Renal cortical epithelial cell (primary cell): ENCODE measurements at places on chromosomes 5 and 9.

- DNase-seq = no peak
Measured at GRCh38 chr9:133492061-133493021, 13.4 kb upstream of the SLC2A6 start.

- no peak for DNase-seq
Measured at GRCh38 chr5:149358294-149358651, 427 bp downstream of the PCYOX1L start.

DNA sequence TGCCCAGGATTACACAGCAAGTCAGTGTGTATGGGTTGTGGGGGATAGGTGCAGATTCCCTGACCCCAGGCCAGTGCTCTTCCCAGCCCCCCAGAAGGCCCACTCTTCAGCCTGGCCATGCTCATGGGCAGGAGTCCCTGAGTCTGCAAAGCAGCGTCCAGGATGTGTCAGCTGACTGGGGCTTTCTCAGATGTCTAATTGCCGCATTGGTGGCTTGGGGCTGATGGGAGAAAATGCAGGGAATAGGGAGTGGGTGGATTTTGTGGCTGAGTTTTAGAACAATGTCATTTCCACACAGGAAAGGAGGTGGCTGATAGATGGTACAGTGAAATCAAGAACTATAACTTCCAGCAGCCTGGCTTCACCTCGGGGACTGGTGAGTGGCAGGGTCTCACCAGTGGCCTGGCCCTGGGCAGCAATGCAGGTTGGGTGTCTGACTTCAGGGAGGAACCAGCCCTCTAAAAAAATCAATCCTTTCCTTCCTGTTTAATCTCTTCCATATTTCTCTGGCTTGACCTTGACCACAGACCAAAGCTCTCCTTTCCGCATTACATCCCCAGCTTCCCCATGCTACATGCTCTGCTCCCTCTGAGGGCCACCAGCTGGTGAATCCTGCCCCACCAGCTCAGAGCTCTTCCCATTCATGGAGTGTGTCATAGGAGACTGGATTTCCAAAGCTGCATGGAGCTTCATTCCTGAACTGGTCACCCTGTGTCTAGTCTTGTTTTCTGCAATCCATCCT, 14.2 kb downstream of the GLIPR2 start:
- DNase-seq = peak; percentile 18

- DNase-seq = no peak
Measured at GRCh38 chr9:35406183-35406959, 83.5 kb upstream of the RUSC2 start.

DNA sequence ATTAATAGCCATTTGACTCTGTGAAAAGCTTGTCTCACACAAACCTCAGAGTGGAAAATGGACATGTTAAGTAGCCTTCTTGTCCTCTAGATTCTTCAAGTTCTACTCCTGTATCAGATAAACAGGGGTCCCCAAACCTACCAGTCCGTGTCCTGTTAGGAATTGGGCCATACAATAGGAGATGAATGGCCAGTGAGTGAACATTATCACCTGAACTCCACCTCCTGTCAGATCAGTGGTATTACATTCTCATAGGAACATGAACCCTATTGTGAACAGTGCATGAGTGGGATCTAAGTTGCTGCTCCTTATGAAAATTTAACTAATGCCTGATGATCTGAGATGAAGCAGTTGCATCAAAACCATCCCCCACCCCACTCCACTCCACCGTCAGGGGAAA, 136.3 kb downstream of the TMEM232 start:
- peak; percentile 35 for DNase-seq
